ENCODE measurements at places on chromosomes 12 and 14.

- peak; percentile 27 for DNase-seq
These were observed 218.3 kb upstream of the DAAM1 start for GRCh38 chr14:58969951-58970751.

DNA sequence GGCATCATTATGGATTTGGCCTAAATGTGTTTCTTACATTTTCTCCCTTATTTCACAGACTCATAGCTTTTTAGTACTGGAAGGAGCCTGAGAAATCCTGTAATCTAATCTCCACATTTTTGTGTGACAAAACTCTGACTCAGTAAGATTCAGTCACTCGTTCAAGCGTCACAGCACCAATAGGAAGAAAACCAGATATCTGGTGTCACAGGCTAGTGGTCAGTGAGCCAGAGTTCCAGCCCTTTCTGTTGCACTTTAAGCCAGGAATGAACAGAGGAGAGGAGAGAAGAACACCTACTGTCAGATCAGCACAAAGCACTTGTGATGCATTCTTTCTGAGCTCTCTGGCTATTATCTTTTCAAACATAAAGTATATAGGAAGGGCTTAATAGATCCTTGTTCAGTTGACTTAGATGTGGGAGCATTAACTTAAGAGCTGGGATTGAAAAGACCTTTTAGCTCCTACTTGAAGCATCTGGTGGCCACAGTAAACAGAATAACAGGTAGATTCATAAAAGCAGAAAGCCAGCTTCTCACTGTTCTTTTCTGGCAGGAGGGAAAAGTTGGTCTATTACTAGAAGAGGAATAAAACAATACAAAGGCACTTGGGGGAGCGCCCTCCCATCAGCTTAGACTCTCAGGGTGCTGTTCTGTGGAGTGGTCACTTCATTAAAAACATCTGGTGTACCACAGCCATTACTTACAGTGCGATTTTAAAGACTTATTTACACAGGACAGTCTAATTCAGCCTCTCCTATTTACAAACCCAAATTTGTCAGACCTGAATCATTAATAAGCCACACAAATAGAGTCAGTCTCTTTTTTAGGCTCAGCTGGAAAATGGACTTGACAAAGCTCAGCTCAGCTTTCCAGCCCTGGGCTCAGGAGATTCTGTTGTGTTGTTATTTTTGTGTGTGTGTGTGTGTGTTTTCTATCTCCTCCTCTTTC lies 12.2 kb upstream of the NID2 start:
- peak; percentile 79 for DNase-seq

- no peak for DNase-seq
These were observed 75.9 kb downstream of the DACT1 start for GRCh38 chr14:58713677-58714076.

- DNase-seq = no peak
These were observed 62.7 kb downstream of the TESC start for GRCh38 chr12:117036547-117036946.

- peak; percentile 67 for DNase-seq
These were observed 32.1 kb downstream of the BAZ1A start for GRCh38 chr14:34843011-34843554.

- DNase-seq = peak; percentile 84
These were observed 87.3 kb downstream of the PHLDA1 start for GRCh38 chr12:75944097-75944904.

GRCh38 chr12:6074979-6075585 lies 49.4 kb downstream of the VWF start:
- no peak for DNase-seq
